Heart left ventricle (tissue), 16 donors: ENCODE measurements at places on chromosomes 7 and 10. TPM values are rescaled to one million over a fixed set of nuclear protein-coding genes. Genes with fewer than 3 reads are reported as not detected.

- no peak for DNase-seq
Observed at GRCh38 chr7:85160223-85160622, 26.6 kb downstream of the SEMA3D start.

- DNase-seq, result no peak
Observed at GRCh38 chr7:103824251-103824650, 165.2 kb downstream of the RELN start.

DNA sequence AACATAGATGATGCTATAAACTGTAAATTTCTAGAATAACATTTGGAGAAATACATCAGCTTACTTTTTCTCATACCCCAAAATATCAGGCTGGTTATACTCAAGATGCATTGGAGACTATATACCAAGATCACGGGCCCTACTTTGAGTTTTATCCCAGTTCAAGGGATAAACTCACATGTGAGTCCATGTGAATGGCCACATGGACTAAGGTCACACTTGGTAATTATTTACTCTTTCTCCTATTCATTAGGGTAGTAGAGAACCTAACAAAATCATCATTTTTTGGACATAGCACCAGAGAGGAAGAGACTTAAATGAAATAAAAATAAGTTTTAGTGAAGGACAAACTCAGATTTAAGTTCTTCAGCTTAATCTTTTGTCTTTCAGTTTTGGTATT is 93.1 kb upstream of the GATAD1 start:
- no peak for DNase-seq

DNA sequence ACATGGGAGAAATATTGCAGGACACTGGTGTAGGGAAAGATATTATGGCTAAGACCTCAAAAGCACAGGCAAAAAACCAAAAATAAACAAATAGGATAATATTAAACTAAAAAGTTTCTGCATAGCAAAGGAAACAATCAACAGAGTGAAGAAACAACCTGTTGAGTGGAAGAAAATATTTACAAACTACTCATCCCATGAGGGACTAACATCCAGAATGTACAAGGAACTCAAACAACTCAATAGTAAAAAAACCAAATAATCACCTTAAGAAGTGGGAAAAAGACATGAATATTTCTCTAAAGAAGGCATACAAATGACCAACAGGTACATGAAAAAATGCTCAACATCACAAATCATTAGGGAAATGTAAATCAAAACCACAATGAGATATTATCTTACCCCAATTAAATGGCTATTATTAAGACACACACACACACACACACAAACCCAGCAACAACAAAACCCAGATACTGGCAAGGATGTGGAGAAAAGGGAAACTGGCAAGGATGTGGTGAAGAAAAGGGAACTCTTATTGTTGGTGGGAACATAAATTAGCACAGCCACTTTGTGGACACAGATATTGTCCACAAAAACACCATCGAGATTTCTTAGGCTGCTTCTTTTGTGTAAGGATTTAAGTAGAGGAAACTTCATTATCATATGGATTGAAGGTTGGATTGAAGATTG is 9.8 kb upstream of the RAB18 start:
- DNase-seq, result no peak

DNA sequence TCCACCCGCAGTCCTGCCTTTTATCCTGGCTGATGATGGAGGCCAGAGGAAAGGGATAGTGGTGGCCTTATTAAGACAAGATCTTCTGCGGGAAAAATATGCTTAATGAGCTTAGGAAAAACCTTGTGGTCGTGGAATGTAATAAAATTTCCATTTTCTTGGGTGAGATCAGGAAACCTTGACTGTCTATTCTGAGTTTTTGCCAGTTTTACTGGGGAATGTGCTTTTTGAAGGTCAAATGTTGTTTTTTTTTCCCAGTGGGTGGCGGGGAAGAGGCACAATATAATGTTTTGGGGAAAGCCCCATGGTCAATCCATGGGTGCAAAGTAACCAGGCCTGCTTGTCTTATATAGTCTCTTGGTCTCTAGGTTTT is 118.5 kb downstream of the CREB5 start:
- no peak for DNase-seq

DNA sequence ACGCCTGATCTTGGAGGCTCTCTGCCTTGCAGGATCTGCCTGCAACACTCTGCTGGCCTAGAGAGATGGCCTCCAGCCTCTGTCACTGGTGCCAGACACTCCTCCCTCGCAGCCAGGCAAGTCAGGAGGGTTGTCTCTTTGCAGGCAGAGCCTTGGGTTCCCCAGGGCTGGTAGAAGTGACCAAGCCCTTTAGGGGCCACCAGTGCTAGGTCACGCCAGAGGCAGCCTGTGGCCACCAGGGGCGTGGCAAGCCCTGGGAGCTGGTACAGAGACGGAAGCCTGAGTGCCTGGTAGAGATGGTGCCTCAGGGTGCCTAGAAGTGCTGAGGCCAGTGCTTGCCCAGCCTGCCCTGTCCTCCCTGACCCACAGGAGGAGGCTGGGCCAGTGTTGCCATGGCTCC is 9.1 kb downstream of the ADCYAP1R1 start:
- DNase-seq, result no peak

DNA sequence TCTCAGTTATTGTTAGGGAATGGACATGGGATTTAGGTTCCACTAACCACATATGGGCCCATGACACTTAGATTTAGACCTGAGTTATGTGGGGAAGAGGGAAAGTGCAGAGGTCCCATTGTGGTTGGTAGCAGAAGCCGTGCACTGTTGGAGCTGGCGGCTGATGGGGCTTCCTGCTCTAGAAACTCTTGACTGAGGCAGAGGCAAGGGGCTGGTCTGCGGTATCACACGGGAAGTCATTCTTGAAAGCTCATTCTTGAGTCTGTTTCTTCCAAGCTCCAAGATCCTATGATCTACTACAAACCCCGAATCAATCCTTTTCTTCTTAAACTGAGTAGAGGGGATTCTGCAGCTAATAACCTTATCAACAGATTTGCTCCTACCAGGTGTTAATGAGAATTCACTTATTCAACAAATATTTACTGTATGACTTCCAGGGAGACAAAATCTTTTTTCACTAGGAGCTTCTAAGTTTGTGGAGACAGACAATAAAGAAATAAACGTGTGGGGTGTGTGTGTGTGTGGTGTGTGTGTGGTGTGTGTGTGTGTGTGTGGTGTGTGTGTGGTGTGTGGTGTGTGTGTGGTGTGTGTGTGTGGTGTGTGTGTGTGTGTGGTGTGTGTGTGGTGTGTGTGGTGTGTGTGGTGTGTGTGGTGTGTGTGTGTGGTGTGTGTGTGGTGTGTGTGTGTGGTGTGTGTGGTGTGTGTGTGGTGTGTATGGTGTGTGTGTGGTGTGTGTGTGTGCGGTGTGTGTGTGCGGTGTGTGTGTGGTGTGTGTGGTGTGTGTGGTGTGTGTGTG is 57.1 kb downstream of the AOC1 start:
- DNase-seq, result no peak

DNA sequence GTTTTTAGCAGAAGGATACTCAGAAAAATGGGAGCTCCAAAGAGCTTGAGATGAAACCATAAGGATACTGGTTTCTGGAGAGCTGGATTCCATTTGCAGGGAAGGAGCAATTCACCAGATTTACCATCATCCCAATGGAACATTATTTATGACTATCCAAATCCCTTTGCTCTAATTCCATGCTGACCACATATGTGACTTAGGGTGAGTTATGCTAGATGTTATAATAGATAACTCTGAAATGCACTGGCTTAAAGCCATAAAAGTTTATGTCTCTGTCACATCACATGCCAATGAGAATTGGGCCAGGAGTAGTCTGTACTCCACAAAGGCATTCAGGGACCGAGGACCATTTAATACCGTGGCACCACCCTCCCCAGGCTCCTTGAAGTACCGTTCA is 185.2 kb downstream of the SKIDA1 start:
- no peak for DNase-seq

Gene STEAP1B
- not detected for total RNA-seq

Gene MKX
- not detected for total RNA-seq

Gene ADRB1
- 53.8 TPM for total RNA-seq

Gene FGFR2
- 0.32 TPM for total RNA-seq
